ENCODE measurements at places on chromosomes 6 and 20.

DNA sequence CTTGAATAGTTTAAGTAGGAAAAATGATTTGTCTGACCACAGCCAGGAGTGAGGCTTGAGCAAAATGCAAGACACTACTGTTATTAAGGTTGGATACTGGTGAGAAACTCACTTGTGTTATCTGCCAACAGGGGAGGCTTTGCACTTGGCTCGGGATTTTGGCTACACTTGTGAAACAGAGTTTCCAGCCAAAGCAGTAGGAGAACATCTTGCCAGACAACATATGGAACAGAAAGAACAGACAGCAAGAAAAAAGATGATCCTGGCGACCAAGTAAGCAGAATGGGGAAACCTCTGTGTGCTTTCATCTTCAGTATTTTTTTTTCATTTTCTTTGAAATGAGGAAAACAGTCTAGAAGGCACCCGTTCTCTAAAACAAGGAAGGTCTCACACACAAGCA lies 31.6 kb downstream of the TFAP2D start:
- no peak for DNase-seq

DNA sequence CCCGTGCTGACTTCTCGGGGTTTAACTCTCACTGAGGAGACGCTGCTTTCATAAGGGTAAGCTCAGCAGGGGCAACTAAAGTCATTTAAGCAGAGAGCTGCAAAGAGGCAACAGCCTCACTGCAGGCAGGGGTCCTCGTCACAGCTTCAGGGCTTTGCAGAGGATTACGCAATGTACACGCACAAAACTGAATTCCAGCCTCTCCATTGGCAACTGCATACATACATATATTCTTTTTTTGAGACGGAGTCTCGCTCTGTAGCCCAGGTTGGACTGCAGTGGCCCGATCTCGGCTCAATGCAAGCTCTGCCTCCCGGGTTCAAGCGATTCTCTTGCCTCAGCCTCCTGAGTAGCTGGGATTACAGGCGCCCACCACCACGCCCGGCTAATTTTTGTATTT lies 2.4 kb downstream of the GMEB2 start:
- DNase-seq: no peak

- DNase-seq: no peak
These were observed 48.8 kb upstream of the EPB41L1 start for GRCh38 chr20:36105711-36106226.

DNA sequence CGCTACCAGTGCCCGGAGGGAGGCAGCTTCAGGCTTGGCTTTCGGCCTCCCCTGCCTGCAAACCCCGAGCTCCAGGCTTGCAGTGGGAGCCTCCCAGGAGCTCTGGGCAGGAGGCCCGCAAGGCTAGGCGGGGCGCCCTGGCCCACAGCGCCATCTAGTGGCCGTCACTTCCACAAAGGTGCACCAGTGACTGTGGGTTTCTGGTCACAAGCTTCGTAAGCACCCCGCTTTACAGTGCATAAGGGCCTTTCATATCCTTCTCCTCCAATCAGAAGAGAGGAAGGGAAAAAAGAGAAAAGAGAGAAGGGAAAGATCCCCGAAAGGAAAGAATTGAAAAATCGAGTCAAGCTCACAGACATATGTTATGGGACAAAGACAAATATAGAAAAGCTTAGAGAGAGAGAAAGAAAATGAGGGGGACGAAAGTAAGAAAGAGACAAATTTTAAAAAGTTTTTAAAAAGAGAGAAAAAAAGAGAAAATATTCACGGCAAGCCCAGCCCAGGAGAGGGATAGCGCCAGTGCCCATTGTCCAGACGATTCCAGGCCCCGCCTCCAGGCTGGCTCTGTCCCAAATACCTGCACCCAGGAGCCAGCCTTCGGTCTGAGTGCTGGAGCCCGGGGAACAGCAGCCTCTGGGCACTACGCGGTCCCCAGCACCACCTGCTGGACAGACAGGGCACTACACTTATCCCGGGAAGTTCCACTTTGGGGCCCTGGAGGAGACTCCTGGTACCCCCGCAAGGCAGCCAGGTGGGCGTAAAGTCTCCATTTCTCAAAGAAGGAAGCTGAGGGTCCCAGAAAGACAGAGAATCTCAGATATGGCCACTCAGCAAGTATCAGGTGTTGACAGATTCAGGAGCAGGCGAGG lies 207.1 kb downstream of the PREX1 start:
- DNase-seq: peak; percentile 95

DNA sequence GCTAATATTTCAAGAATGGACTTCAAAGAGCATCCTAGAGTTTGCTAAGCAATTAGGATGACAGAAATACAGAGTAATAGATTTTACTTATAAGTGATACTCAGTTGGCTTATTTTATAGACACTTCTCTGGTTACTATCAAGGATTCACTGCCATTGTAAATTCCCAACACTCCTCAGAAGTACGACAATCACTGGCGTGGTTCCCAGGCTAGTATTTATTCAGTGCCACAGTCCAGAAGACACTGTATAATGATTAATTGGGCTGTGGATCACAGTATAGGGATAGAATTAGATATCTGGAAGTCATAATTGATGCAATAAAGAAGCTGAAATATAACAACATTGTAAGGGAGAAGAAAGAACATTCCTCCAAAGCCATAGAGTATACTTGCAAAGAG lies 15.7 kb downstream of the MANEA start:
- DNase-seq: no peak

- no peak for DNase-seq
These were observed 17.8 kb downstream of the TMEM30A start for GRCh38 chr6:75266716-75267291.

DNA sequence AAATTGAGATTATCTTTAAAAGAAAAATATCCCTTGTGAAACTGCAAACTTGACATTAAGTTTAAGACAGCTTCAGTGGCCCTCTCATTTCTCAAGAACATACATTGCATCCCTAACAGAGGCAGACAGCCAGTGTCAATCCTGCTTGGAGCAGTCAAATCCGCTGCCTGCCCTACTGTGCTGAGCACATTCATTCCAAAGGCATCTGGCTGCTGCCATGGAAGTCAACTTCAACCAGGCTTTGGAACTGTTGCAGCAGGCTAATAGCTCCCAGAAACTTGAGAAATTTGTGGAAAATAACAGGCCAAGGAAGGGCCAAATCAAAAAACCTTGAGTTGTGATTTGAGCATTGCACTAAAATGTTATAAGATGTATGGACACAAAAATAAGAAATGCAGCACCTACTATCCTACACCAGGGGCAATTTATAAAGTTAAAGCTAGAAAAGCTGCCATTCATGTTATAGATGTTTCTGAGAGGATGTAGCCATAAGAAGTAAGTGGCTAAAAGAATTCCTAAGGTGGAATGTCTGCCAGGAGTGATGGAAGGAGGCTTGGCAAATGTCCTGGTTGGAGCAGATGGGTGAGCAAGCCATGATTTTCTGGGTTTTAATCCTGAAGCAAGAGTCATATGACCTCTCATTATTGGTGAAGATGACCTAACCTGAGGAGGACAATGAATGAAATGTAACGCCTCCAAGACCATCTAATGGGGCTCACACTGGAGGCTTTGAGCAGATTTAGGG lies 31.4 kb upstream of the HAO1 start:
- DNase-seq: no peak

- no peak for DNase-seq
These were observed 723.1 kb upstream of the FLRT3 start for GRCh38 chr20:15060265-15061060.

DNA sequence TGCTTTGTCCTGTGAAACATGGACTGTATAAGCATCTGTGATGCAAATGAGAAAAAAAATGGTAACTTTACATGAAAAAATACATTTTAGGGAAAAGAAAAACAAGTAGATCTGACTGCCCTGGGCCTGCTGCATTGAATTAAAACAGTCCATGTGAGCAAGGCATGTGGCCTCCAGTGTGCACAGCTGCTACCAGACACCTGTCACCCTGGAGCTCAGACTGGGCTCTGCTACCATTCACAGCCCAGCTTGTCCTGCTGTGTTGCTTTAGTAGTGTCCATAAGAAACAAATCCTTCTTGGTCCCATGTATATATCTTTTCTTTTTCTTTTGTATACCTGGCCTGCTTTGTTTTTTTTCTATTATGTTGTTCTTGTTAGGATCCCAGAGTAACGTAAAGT lies 315.9 kb downstream of the NKAIN2 start:
- DNase-seq: no peak

- no peak for DNase-seq
These were observed 12.9 kb downstream of the COX7A2 start for GRCh38 chr6:75230484-75231325.

- DNase-seq: no peak
These were observed 14.3 kb downstream of the SLA2 start for GRCh38 chr20:36631646-36632045.

- no peak for DNase-seq
These were observed 6.3 kb downstream of the ZMYND8 start for GRCh38 chr20:47350181-47350550.

- DNase-seq: peak; percentile 96
These were observed at the start of gene MRPS26 for GRCh38 chr20:3045816-3046676. Gene MRPS26, plus strand, starts transcription at chr20:3046052. Its CDS starts 17 bp downstream, at chr20:3046069.

- no peak for DNase-seq
These were observed 5.3 kb downstream of the SOBP start for GRCh38 chr6:107495196-107495643.

DNA sequence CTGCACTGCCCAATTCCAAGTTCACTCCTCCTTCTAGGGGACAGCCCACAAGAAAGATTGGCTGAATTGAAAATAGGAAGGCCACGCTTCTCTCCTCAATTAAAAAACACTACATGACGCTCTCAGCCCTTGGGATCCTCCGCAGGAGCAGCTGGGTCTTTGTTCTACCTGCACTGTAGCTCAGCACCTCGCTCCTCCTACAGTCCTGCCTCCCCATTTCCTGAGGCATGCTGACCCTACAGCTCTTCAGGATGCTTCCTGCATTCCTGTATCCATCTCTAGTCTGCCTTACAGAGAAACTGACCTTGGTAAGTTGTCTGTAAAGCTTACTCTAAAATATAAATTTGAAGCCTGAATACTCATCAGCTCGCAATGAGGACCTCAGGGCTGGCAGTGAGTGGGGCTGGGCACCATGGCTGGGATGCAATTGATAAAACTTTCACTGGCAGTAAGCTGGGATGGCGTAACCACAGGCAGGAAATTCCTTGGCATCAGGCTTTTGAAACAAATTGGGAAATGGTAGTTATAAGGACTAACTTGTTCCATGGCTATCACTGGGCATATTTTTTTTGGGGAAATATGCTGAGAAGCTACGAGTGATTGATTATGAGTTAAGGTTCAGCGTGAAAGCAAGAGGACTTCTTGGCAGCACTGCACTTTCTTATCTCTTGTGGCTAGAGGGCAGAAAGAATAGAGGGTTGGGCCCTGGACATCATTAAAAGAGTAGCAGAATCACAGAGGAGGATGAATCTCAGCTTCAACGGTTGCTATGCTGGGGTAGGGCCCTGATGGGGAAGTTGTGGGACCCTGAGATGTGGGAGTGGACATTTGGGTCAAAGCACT lies 11.7 kb upstream of the SIRPB1 start:
- DNase-seq: no peak

DNA sequence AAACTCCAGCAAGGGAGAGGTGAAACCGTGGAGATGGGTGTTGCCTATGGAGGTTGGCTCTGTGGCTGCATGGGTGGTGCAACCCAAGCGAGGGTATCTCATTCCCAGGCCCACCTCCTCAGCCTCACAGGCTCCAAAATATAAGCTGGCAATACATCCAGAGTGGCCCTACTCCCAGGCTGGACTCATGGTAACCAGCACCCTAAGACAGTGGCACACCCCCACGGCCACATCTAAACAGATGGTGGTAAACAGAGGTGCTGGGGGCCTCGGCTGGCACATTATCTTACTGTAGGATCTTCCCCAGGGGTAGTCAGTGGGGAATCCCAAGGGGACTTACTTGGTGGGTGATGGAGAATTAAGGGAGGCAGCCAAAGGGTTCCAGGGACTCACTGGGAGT lies 33.7 kb upstream of the CCND3 start:
- DNase-seq: peak; percentile 43

DNA sequence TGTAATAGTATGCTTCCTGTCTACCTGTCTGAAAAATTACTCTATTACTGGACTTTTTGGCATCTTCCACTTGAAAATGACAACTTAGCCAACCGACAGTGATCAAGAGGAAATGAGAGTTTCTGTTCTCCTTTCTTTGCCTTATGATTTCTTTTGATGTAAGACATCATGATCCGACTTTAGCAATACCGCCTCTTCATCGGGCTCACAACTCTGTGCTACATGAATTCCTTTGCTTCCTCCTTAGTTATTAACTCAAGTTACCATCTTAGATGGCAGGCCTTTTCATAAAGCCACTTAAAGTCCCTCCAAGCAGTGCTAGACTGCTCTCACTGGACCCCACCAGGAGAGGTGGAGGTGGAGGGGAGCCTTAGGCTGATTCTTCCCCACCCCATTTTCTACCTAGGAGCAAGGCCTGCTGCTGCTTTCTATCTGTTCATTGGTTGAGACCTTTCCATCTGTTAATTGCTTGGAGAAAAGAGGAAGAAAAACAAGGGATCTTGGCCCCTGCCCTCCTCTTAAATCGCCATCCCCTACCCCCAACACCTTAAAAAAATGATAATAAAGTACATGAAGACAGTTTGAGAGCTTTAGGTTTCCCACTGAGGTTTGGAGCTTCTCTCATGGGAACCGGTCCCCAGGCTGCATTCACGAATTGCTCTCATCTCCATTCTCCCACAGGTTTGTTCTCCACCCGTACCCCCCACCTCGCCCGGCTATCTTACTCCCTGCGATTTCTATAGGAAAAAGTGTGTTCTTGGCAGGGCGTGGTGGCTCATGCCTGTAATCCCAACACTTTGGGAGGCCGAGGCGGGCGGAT lies 21.6 kb upstream of the MCM3 start:
- no peak for DNase-seq

GRCh38 chr20:38135271-38135650 lies 29.8 kb downstream of the TGM2 start:
- DNase-seq: no peak

DNA sequence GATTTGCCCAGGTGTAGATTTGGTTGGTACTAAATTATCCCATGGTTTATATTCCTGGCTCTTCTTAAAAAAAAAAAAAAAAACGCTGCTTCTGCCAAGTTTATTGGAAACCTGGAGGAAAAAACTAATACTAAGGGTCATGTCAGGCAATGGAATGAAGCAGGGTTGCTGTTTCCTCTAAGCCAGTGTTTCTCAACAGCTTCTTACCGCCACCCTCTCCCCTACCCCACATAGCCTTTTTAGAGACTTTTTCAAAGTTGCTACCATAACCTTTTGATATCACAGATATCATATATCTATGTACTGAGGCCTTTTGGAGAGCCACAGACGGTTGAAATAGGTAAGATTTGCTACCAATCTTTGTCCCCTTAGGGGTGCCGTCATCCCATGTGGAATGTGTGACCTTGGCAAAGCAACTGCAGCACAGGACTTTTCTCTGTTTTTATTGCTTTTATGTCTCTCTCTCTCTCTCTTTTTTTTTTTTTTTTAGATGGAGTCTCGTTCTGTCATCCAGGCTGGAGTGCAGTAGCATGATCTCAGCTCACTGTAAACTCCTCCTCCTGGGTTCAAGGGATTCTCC lies 35.0 kb downstream of the SYTL3 start:
- DNase-seq: no peak

GRCh38 chr6:167826896-167827582 lies at the start of gene AFDN:
Gene AFDN, plus strand, starts transcription at chr6:167826911. Its CDS starts 222 bp downstream, at chr6:167827133.
- no peak for DNase-seq

- no peak for DNase-seq
These were observed 152.3 kb downstream of the EDN1 start for GRCh38 chr6:12442455-12442854.

GRCh38 chr6:143952060-143952778 lies 55.8 kb downstream of the PLAGL1 start:
- no peak for DNase-seq
